ENCODE measurements at places on chromosomes 1 and 21.

DNA sequence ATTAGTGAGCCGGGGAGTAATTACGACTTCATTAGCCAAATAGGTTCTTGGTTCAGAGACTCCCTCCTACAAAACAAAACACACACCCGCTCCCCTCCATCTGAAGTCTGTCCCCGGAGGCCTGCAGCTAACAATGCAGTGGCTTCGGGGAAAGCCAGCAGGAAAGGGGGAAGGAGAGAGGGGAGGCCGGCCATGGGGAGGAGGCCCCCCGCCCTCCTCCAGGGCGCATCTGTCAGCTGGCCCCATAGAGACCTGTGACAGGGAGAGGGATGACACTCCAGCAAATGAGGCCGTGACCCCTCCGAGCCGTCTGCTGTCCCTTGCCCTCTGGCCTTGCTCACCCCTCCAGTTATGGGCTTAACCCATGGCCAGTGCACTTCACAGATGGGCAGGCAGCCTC, 12.1 kb upstream of the CNTN2 start:
- no peak for DNase-seq

GRCh38 chr1:86153836-86154235, 2.7 kb downstream of the COL24A1 start:
- DNase-seq: no peak

GRCh38 chr21:42833439-42833815, 45.9 kb downstream of the WDR4 start:
- peak; percentile 44 for DNase-seq

DNA sequence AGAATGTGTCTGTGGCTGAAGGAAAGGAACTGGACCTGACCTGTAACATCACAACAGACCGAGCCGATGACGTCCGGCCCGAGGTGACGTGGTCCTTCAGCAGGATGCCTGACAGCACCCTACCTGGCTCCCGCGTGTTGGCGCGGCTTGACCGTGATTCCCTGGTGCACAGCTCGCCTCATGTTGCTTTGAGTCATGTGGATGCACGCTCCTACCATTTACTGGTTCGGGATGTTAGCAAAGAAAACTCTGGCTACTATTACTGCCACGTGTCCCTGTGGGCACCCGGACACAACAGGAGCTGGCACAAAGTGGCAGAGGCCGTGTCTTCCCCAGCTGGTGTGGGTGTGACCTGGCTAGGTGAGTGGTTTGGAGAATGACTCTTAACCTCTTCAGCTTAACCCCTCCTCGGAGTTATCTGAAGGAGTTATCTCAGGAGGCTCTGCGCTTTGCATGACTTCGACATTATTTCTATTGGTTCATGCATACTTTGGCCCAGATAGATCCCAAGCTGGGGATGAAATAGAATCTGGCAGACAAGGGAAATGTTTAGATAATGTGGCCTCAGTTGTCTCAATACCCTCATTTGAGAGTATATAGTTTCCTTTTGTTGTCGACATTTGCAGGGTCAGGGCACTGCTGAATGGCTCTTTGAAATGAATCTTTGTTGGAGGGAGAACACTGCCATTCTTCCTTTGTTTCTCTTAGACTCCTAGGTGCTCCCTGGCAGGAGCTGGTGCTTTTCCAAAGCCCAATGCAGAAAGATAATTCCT, 39.7 kb downstream of the PTGFRN start:
- no peak for DNase-seq

- no peak for DNase-seq
Measured at GRCh38 chr1:215875236-215875635, 308.1 kb downstream of the KCTD3 start.

DNA sequence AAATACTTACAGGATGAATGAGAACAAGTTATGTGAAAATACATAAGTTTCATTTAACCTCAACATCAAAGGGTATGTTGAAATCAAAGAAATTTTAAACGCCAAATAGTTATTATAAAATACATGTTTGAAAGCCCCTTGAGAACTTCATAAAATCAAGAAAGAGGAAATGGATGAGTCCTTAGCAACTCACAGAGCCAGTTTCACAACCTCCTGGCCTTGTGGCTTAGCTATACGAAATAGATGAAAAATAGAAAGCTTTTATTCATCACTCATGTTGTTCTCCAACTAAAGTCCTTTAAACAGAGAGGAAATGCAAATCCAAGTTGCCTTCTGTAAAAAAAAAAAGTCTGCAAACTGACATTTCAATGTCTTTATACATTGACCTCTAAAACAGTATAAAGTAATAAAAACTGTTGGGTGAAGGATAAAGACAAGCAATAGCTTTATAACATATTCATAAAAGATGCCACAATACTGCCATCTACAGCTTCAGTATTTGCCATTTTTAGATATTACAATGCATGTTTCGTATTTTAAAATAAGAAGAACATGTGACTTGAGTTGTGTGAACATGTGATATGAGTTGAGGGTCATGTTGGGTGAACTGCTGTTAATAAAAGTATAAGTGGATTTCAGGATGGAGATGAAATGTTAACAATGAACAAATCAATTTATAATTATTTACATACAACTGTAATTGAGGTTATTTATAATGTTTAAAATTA, 847.8 kb downstream of the MRPL39 start:
- no peak for DNase-seq

DNA sequence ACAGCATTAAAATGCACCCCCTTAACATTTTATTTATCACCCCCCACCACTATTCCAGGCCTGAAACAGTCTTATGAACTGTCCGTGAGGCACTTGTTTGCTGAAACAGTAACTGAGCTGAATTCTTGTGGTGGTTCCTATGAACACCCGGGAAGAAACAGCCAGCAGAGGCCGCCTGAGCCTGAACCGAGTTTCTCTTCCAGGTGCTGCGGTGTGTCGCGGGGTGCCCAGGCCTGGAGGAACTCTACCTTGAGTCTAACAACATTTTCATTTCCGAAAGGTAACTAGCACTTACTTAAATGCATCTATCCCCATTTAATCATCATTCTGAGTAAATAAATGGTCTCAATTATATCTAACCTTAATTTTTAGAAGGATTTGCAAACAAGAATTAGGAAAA, 66.8 kb downstream of the TBCE start:
- DNase-seq: no peak

DNA sequence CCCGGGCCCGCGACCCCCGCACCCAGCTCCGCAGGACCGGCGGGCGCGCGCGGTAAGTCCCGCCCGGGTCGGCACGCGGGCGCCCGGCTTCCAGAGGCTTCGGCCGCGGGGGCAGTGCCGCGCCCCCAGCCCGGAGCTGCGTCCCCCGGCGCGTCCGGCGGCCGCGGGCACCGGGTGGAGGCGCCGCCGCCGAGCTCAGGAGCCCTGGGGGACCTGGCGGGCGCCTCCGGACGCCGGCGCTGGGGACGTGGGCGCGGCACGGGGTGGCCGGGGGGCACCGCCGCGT, 227 bp downstream of the NBL1 start:
- DNase-seq: no peak

DNA sequence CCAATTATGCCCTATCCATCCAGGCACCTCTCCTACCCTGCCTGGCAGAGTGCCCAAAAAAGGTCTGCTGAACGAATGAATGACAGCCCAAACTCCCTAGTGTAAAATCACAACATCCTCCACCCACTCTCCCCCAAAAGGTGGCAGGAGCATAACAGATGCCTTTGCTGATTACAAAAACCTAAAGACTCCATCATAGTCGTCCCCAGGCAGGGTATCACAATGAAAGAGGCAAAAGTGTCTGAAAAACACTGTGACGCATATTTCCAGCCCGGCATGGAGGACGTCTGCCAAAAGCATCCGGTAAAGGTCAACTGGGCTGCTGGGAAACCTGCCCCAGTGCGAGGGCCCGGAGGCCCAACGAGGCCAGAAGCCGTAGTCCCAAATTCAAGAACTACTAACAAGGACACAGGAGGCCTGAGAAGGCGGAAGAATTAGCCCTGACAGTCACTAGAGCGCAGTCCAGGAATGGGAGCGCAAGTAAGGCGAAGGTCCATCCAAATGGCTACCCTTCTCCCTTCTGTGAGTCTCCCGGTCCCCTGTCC, 576 bp downstream of the SMIM12 start:
- peak; percentile 53 for DNase-seq

GRCh38 chr1:229470406-229471043, 36.6 kb upstream of the ACTA1 start:
- no peak for DNase-seq

DNA sequence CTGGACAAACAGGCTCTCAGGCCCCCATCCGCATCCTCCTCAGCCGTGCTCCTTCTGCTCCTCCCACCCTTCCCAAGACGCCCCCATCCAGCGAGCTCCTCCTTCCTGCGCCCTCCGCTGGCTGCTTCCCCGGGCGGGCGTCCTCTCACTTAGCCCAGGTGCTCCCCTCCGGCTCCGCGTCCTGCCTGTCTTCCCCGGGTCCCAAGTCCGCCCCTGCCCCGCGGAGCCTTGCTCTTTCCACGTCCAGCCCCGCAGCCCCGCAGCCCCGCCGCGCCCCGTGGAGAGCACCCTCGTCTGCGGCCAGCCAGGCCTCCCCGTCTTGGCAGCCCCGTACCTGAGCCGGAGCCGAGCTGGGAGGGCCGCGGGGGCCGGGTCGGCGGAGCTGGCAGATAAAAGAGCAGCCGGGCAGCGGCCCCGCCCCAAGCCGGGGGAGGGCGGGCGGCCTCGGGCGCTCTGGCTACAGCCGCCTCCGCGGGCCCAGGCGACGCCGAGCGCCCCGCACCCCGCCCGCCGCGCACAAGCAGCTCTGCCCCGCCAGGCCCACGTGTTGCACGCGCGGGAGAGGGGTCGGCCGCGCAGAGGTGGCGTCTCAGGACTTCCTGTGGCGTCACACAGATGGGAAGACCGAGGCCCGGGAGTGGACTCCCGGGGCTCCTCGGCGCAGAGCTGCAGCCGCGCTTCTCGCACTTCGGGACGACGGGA, at the start of gene PAQR7:
Gene PAQR7 (minus strand): TSS at position 555 of the 702 bp plus-strand sequence. CDS start 11,869 bp downstream, outside the sequence.
- peak; percentile 57 for DNase-seq

GRCh38 chr1:172390301-172390682, 30.2 kb upstream of the C1orf105 start:
- DNase-seq: no peak

GRCh38 chr1:80639777-80640533, 1160.8 kb upstream of the ADGRL2 start:
- DNase-seq: no peak

DNA sequence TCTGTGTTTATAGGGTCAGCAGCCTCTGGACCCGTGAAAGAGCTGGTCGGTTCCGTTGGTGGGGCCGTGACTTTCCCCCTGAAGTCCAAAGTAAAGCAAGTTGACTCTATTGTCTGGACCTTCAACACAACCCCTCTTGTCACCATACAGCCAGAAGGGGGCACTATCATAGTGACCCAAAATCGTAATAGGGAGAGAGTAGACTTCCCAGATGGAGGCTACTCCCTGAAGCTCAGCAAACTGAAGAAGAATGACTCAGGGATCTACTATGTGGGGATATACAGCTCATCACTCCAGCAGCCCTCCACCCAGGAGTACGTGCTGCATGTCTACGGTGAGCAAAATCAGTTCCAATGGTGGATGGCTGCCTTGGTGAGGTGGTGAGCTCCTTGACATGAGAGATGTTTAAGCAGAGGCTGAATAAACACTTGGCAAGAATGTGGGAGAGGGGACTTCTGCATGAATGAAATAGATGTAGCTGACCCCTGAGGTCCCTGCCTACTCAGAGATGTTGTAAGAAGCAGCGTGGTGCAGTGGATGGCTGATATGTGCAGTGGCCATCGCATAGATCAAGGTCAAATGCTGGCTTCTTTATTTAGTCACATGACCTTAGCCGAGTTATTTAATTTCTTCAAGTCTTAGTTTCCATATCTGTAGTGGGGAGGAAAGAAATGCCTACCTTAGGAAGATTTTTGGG, 9.3 kb downstream of the SLAMF7 start:
- no peak for DNase-seq

DNA sequence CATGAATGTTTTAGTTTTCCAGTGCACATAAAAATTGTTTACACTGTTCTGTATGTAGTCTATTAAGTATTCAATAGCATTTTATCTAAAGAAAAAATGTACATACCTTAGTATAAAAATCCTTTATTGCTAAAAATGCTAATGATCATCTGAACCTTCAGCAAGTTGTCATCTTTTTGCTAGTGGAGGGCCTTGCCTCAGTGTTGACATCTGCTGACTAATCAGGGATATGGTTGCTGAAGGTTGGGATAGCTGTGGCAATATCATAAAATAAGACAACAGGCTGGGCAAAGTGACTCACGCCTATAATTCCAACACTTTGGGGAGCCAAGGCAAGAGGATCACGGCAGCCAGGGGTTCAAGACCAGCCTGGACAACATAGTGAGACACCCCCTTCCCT, 9.0 kb downstream of the DYNLT5 start:
- no peak for DNase-seq

GRCh38 chr1:184695023-184695422, 59.6 kb downstream of the EDEM3 start:
- DNase-seq: no peak

GRCh38 chr1:99264201-99265021, at the start of gene PLPPR4:
TSS of gene PLPPR4 (plus strand) at chr1:99264492. CDS start at chr1:99264594, 102 bp downstream.
- DNase-seq: no peak

- no peak for DNase-seq
Measured at GRCh38 chr21:25560271-25560685, 47.0 kb downstream of the MRPL39 start.

GRCh38 chr1:14165371-14165801, 433.1 kb upstream of the KAZN start:
- DNase-seq: no peak

DNA sequence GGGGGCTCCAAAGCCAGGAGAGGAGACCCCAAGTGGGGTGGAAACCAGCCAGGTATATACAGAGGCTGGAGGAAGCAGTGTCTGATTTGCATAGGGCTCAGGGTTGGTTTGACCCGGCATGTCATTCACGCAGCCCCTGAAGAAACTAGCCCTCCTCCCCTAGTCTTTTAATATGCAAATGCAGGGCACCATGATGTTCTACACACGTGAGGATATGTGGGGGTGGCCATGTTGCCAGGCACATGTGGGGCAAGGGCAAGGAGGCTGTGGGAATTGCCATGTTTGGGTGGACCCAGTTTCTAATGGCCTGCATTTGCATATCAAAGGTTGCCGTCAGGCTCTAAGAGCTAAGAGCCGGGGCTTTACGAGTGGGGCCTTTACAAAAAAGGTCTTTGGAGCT, 12.0 kb upstream of the RHOU start:
- no peak for DNase-seq

DNA sequence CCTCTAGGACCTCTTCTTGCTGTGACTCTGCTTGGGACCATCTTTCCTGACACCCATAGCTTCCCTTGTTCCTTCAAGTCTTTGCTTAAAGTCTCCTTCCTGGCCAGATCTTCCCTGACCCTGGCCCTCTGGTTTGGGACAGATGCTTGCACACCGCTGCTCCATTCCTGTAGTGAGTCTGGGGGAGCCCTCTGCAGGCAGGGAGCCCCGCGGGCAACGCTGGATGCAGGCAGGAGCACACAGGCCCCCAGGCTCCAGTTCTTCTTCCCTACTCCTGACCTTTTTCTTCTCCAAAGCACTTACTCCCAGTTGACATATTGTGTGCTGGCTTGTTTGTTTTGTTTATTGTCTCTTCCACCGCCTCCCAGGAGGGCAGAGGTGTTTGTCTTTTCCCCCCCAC, 413.4 kb downstream of the CAMTA1 start:
- no peak for DNase-seq

GRCh38 chr1:71311376-71311775, 230.5 kb upstream of the ZRANB2 start:
- no peak for DNase-seq
